ENCODE measurements at places on chromosomes 1 and 21.

- no peak for DNase-seq
These were observed 78.4 kb upstream of the DIRAS3 start for GRCh38 chr1:68128820-68129219.

GRCh38 chr1:198601936-198602889, 36.6 kb upstream of the PTPRC start:
- DNase-seq, result no peak

DNA sequence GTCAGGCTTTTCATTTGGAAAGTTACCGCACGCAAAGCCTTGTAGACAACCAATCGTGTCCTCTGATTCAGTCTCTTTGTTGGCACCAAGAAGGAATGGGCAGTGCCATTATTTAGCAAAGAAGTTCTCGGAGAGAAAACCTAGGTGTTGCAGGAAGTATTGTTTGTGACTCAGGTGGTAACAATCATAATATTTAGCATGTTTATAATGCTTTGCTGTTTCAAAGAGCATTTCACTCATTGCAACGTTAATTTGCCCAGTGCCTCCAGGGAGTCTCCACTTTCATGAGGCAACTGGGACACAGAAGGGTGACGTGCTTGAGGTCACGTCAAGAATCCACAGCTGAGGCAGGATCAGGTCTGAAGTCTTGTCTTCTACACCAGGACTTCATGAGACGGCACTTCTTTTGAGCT, 31.4 kb downstream of the STPG1 start:
- no peak for DNase-seq

GRCh38 chr1:116203920-116204319, 92.7 kb downstream of the MAB21L3 start:
- DNase-seq, result no peak

- peak; percentile 50 for DNase-seq
These were observed 15.6 kb downstream of the FMO1 start for GRCh38 chr1:171263901-171264300.

DNA sequence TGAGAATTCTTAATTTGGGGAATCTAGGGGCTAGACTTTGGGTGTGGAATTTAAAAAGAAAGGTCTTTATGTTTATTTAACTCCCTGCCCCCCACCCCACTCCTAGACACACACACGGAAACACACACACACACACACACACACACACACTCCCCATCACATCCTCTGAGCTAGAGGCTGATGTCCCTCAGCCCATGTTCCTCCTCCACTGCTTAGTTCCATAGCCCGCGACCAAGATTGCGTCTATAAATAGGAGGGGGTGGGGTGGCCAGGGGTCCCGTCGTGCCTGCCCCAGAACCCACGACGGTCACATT, 655 bp upstream of the KIRREL1 start:
- no peak for DNase-seq

- DNase-seq, result no peak
These were observed 10.4 kb downstream of the CLCNKB start for GRCh38 chr1:16053781-16054502.

- no peak for DNase-seq
These were observed 45.0 kb upstream of the ADARB1 start for GRCh38 chr21:45029298-45029947.

- DNase-seq, result no peak
These were observed at the start of gene PLA2G2D for GRCh38 chr1:20119347-20119746. TSS of gene PLA2G2D (minus strand) at chr1:20119536. CDS start at chr1:20119498, 38 bp downstream.

- no peak for DNase-seq
These were observed 99.8 kb upstream of the ADGRL2 start for GRCh38 chr1:81700728-81701470.

DNA sequence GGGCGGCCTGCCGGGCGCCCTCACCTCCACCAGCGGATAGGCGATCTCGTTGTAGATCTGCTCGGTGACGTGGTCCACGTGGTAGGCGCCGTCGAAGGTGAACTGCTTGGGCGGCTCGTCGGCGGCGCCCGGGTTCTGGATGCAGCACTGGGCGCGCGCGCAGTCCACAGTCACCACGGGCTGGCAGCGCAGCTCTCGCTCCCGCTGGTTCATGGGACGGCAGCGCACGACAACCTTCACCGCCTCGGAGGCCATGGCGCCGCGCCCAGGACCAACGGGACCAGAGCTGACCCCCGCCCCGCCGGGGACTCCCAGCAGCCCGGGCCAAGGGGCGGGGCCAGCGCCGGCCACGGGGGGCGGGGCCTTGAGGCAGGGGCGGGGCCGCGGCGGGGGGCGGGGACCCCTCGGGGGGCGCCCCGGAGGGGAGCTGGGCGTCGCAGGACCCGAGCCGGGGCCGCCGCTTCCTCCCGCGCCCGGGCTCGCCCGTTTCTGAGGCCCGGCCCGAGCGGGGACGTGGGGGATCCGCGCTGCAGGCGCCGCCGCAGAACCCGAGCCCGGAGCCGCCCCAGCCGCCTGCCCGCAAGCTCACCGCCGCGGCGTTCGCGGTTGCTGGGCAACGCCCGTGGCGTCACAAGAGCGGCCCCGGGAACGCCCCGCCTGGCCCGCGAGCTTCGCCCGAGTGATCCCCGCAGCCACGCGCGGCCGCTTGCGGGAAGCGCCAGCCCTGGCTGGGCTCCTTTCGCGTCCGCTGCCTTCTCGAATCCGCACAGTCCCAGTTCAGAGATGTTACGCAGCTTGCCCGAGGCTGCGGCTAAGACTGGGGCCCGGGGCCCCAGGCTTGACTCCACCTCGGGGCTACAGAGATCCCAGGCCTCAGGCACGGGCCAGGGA, at the start of gene KIF17:
Gene KIF17, minus strand, starts transcription at position 556 of the 891 bp plus-strand sequence. Its CDS starts 301 bp downstream, at position 255.
- DNase-seq, result peak; percentile 88

- DNase-seq, result no peak
These were observed 93.8 kb downstream of the ROR1 start for GRCh38 chr1:63867429-63868176.

DNA sequence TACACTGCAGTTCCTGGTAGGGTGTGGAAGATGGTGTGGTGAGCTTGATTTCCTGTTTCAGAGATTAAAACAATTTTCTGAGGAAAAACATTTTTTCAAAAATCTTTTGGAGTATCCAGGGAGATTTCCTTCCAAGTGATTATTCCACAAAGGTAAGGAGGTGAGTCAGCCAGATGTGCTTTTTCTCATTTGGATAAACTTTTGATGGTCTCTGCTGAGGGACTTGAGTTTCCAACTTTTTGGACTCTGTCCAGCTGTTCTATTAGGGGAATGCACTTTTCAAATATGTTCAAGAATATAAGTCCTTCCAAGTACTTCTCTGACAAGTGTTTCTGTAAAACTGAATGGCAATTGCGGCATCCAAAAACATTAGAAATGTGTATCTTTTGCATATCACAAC, 628.8 kb upstream of the ADAMTS5 start:
- DNase-seq, result peak; percentile 25

GRCh38 chr1:178241837-178242236, 147.9 kb downstream of the RASAL2 start:
- DNase-seq, result no peak

- no peak for DNase-seq
These were observed 12.7 kb upstream of the S100A8 start for GRCh38 chr1:153403421-153404085.

GRCh38 chr1:164748253-164748899, 189.4 kb downstream of the PBX1 start:
- peak; percentile 63 for DNase-seq

DNA sequence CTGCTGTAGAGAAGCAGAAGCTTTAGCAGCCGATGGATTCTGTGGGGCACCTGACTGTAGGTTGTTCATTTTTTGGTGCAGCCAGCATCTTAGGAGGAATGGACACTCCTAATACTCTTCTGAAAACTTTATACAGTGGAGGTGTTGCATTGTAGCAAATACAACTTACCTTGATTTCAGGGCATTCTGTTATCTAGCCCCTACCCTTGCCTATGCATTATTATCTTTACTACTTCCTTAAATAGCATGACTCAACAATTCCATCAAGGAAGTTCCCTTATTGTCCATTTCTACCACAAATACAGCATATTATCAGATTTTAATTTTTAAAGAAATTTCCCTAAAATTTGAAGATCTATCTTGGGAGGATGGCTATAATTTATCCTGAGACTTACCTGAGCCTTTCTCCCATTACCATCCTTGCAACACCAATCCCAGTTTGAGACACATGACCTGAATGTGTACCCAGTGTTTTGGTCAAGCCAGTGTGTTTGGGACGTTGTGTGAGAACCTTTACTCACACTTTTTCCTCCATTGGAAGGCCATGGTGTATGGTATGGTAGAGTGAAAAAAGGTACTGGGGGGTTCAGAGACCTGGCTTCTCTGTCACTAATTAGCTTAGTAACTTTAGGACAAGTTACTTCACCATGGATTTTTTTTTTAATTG, 9.2 kb downstream of the POU2F1 start:
- no peak for DNase-seq

- no peak for DNase-seq
These were observed 45.9 kb downstream of the MORN1 start for GRCh38 chr1:2345297-2346075.

DNA sequence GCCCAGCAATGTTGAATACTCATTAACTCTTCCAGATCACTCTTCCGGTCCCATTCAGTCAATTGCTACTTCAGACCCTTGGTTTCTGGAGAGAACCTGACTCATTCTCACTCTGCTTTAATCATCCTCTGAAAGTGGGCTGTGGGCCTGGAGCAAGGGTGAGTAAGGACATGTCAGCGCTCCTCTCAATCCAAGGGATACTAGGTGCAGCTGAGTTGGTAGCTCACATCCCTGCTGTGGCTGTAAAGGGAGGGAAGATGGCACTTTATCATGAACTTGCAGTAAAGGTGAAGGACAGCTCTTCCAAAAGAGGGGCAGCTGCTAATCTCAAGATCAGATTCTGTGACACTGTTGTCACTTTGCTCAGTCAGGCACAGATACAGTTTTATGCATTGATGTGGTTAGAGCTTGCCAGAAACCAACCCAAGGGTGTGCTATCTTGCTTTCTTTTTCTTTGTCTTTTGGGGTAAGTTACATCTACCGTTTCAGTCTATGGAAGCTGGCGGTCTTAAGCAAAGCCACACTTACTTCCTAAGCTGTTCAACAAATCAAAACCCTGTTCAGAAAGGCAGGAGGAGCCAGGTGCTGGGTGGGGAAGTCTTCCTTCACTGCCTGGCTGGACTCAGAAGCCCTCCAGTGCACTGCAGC, 26.5 kb upstream of the NTPCR start:
- no peak for DNase-seq

DNA sequence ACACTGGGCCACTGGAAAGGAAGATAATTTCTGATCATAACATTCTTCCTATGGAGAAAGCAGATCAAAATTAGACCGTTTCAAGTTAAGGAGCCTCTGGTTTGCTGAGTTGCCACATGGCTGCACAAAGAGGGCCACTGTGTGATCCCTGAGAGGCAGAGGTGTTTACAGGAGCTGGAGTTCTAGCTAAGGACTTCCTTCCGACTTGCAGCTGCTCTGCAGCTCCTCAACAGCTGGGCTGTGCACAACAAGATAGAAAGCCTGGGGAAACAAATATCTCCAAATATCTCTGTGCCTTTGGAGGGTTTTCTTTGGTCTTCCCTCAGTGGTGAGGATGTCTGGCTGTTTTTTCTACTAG, 26.8 kb downstream of the GADD45A start:
- no peak for DNase-seq

Measured in eye (tissue), 1 donor.